ENCODE measurements at places on chromosomes 4 and X.

GRCh38 chr4:38382520-38382919 is 281.5 kb upstream of the KLF3 start:
- peak; percentile 46 for DNase-seq

- DNase-seq = no peak
These were observed 111.3 kb downstream of the SYNPO2 start for GRCh38 chr4:118999919-119000318.

DNA sequence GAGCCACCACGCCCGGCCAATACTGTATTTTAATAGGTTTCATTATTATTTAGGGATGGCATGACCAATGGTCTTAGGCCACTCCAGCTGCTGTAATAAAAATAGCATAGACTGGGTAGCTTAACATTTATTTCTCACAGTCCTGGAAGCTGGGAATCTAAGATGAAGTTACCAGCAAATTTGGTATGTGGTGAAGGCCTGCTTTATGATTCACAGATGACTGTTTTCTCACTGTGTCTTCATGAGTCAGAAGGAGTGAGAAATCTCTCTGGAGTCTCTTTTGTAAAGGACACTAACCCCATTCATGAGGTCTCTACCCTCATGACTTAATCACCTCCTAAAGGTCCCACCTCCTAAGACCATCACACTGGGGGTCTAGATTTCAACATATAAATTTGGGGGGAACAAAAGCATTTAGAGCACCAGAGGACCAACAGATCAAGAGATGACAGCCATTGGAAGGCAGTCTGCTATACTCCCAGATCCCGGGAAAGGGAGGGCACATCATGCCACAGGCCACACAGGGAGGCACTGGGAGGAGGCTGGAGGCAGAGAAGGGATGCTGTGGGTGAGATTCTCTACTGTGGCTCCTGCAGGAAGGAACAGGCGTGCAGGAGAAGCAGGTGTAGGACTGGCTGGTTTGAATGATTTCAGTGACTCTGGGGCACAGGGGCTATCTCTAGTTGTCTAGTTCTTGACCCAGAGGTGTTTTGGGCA is 335.8 kb upstream of the SFRP2 start:
- DNase-seq = no peak

- DNase-seq = no peak
These were observed 32.1 kb upstream of the MAGEA8 start for GRCh38 chrX:149848855-149849254.

GRCh38 chrX:68398291-68398690 is 35.0 kb downstream of the OPHN1 start:
- no peak for DNase-seq

- no peak for DNase-seq
These were observed 100.3 kb downstream of the TENM3 start for GRCh38 chr4:182343453-182343852.

- peak; percentile 83 for DNase-seq
These were observed 534.4 kb downstream of the MID1IP1 start for GRCh38 chrX:39335513-39336235.

GRCh38 chrX:120372667-120373370 is 10.9 kb downstream of the ATP1B4 start:
- no peak for DNase-seq

DNA sequence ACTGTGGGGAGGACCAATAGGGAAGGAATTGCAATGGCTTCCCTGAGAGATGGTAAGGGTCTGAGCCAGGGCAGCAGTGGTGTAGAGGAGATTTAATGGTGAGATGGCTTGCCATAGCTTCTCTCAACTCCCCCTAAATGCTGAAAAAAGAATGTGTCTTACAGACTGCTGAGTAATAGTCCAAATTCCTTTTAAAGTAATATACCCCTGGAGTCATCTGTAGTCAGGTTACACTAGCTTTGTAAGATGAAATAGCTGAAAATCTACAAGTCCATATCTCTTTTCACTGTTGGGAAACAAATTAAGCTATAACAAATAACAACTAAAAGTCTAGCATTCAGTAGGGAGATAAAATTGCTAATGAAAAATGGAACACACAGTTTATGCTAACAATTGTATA is 33.5 kb downstream of the MAPK10 start:
- no peak for DNase-seq

- DNase-seq = no peak
These were observed 658 bp downstream of the KDM6A start for GRCh38 chrX:44873415-44874276.

- DNase-seq = no peak
These were observed 16.9 kb downstream of the OTUD5 start for GRCh38 chrX:48940404-48940955.

DNA sequence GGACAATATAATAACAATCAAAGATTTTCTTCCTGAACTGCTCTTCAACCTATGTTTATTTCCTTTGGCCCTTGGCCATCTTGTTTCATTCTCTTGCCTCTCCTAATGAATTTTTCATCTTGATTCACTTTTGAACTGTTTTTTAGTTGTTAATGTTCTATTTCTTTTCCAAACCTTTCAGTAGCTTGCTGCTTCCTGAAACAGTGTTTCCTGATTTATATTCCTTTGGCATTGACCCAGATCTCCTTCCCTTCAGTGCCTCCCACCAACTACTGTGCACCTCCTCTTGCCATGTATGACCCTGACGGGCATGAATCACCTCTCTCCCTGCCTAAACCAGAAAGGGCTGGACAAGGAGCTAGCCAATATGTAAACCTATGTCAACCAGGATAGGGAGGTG is 25.6 kb upstream of the SPP1 start:
- DNase-seq = no peak

DNA sequence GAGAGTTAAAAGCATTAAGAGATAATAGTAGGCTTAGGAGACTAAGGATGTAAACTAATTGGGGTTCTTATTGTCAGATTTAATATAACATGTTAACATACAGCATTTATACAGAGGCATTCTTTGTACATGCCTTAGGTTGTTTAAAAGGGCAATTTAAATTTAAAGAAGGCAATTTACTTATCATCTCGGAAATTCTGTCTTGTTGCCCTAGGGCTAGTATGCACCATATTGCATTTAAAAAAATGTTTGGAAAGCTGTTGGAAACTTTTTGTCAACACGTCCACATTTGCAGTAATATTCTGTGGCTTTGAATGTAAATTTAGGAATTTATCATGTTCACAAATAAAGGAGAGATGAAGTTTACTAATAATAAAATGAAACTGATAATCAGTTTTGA is 25.5 kb downstream of the GALNT7 start:
- no peak for DNase-seq

GRCh38 chr4:72314869-72315268 is 254.2 kb downstream of the ADAMTS3 start:
- DNase-seq = no peak

DNA sequence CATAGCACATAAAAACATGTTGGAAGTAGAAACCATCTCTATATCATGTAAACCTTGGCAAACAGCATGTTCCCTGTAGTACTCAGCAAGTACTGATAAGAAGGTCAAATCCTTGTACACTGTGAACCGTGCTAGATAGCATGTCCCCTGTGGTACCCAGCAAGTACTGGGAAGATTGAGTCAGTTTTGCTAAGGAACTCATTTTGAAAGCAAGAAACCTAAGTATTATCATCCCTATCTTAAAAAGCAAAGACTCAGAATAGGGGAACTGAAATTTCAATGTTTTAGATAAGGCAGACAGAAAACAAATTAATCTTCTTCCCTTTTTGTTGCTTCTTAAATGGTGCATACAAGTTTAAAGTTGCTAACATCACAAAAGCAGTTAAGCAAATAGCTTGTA is 180.2 kb downstream of the RBM46 start:
- DNase-seq = no peak

DNA sequence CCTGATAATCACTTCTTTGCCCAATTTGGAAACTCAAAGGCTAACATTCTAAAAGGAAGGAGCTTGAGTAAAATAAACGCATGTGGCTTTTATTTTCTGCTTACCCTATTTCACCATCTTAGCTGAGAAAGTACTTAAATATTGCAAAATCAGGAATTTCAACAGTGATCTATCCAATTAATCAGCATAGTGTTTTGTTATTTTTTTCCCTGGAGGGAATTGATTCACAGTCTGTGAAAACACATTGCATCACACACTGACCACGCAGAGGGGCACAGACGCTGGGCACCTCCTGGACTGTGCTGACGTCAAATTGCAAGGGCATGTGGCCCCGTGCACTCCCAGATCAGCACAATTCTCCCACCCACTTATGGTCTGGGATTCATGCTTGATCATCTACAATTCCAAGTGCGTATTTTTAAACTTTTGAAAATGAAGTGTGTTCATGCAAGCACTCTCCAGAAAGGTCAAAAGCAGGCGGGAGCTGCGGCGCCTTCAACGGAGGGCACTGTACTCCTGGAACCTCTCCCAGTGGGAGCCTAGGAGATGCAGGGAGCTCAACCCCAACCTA is 320.6 kb upstream of the PPARGC1A start:
- no peak for DNase-seq

GRCh38 chr4:153116291-153116680 is 88.0 kb upstream of the TRIM2 start:
- no peak for DNase-seq

DNA sequence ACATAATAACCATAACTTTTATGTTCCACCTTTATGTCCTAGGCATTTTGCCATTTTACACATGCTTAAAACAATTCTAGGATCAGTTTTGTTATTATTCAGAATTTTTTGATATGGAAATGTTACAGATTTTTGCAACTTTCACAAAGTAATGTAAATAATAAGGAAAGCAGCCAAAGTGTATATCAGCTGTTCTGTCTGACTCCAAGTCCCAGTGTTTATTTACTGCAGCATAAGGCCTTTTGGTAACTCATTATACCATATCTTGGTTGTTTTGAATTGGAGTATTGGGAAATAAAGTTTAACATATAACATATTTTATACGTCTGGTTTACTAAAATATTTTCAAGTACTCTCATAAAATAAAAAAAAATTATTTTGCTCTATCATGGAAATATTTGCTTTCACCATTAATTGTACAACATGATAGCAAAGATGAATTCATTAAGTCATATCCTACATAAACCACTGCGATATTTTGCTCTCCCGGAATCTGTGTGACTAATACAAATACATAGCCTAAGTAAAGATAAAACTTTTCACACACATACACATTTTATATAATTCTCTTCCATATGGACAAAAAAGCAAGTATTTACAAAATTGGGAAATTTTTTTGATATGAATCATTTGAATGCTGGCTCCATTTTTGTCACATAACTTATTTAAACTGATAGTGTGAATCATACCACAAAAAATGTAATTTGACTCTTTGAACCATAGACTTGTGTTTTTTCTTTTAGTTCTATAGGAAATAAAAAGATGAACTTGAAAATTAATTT is 399.0 kb downstream of the PABPC4L start:
- no peak for DNase-seq

DNA sequence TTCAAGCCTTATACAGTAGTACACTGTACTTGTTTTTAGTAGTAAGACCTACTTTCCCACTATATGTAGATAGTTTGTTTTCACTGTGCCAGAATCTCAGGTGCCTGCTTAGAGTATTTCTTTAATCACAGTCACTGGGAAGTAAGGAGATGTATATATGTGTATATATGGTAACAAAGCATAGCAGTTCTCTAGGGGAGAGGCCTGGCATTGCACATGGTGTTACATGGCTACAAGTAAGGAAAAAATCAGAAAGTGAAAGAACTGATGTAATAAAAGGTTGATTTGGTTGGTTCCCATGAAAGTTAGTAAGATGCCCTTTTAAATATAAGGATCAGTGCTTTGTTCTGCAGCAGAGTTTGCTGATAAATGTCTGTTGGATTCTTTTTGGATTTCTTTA is 9.3 kb upstream of the DCK start:
- DNase-seq = no peak

GRCh38 chrX:7233580-7234406 is 85.8 kb upstream of the PUDP start:
- DNase-seq = no peak

DNA sequence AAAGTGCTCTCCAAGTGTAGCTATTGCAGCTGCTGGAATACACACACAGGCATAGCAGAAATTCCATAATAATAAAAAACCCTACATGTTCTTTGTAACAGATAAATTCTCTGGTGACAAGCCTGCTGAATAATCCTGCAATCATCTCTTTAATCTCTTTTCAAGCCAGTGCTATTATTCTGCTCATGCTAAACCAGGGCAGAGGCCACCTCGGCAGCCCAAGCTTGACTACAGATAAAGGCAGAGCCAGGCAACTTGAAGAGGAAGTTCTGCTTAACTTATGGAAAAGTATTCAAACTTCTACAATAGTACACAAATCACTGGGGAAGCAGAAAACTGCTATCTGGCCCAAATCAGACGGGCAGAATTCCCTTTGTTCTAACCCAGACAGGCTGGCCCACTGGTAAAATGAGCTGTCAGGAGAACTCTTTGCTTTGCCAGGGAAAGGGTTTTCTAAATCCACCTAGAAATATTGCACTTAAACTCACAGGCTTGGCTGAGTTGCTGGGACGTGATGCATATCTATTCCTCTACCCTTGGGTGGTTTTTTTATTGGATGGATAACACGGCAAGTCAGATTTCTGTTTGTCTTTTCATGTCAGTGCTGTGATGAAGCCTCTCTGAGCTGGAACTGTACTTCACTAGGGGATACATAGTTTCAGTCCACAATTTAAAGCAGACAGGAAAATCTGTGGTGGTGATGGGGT is 70.5 kb downstream of the GATB start:
- no peak for DNase-seq

GRCh38 chr4:101103381-101104142 is 243.8 kb downstream of the PPP3CA start:
- DNase-seq = no peak

GRCh38 chrX:15619053-15619755 is 18.4 kb upstream of the ACE2 start:
- DNase-seq = no peak

GRCh38 chrX:13380211-13380610 is 60.4 kb upstream of the ATXN3L start:
- no peak for DNase-seq

DNA sequence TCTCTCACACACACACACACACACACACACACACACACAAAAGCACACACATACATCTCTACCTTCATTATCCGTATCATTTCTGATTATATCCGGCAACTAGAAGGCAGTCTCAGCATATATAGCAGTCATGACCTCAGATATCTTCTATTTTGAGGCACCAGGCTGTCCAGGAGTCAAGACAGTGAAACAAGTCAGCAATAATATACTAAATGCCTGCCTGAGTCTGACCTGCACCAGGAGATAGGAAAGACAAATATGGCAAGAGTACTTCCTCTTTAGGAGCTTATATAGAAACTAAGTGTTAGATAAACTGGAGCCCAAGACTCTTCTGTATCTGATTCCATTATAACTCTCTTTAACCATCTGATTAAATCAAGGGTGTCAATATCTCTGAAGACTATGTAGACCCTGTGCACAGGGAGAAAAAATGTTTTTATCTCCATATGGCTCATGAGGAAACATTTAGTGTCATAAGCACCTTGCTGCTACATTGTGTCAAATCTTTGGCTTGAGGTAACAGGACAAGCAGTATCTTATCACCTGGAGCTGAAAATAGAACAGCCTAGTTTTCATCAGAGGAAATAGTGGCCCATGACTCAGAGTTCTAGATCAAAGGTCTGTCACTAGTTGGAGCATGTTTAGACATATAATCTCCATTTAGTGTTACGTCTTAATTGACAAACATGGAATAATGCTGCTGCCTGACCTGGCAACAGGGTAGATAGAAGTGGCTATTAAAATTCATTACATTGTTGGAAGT is 27.0 kb upstream of the FAM47B start:
- DNase-seq = no peak

GRCh38 chr4:165583341-165583740 is 204.5 kb downstream of the CPE start:
- DNase-seq = no peak

GRCh38 chrX:21427086-21427485 is 52.9 kb downstream of the CNKSR2 start:
- DNase-seq = no peak

Data from NCI-H1092 (cell line).